SW480 (cell line): ENCODE measurements at places on chromosomes 3 and 15.

DNA sequence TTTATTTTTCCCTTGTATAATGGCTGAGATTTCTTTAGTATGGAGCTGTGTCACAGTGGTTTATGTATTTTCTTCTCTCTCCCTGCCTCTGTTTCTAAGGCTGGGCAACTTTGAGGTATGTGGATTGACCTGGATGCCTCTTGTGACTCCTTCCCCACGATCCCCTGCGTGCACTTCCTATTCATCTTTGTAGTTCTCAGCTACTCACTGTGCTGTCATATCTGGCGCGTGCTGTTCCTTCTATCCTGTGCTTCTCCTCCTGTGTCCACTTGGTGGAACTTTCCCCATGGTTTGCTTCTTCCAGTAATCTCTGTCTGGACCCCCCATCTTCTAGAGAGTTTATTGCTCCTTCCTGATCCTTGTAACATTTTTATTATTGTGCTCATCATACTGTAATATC is 97.3 kb downstream of the AKAP13 start:
- no peak for DNase-seq

- no peak for DNase-seq
These were observed 59.2 kb downstream of the EXOG start for GRCh38 chr3:38555149-38555840.

DNA sequence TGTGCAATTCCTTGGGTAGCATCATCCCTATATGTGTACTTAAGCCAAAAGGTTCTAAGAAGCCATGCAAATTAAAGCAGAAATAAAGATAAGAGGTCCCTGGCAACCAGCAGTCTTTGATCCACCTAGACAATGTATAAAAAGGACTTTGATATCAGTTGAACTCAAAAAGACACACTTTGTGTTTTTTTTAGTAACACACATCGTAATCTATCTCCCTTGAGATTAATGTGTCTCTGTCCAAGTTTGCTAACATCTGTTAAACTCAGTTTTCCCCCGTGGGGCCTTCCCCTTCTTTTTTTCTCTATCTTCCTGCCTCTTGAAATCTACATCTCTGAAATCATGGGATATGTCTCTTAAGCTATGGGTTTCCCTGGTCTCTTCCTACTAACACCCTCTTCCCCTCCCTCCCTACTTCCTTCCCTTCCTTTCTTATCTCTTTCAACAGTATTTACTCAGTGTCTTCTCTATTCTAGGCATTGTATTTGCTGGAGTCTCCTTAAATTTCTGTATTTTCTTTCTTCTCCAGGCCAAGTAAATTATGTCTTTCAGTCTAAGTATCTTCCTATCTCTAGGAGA is 27.7 kb downstream of the ALDH1A2 start:
- DNase-seq: no peak

DNA sequence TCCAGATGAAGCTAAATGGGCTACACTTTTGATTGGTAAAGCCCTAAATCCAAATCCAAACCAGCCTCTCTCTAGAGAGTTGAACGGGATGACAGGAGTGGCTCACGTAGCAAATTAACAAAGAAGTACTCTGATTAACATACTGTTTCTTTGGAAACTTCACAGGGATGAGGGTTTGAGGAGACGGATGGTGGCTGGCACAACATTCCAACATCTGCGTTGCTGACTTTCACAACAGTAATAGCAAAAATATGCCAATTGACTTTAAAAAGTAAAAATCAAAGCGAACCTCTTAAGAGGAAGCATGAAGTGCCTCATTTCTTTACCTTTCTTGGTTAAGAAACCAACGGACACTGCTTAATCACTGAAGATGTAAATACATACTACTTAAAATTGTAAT is 181.4 kb downstream of the TBL1XR1 start:
- no peak for DNase-seq

GRCh38 chr3:197881970-197882338 is 68.0 kb upstream of the RPL35A start:
- DNase-seq: no peak

- no peak for DNase-seq
These were observed 20.8 kb downstream of the CAND2 start for GRCh38 chr3:12817343-12817710.

GRCh38 chr3:72679540-72680198 is 168.6 kb downstream of the SHQ1 start:
- DNase-seq: peak; percentile 73

DNA sequence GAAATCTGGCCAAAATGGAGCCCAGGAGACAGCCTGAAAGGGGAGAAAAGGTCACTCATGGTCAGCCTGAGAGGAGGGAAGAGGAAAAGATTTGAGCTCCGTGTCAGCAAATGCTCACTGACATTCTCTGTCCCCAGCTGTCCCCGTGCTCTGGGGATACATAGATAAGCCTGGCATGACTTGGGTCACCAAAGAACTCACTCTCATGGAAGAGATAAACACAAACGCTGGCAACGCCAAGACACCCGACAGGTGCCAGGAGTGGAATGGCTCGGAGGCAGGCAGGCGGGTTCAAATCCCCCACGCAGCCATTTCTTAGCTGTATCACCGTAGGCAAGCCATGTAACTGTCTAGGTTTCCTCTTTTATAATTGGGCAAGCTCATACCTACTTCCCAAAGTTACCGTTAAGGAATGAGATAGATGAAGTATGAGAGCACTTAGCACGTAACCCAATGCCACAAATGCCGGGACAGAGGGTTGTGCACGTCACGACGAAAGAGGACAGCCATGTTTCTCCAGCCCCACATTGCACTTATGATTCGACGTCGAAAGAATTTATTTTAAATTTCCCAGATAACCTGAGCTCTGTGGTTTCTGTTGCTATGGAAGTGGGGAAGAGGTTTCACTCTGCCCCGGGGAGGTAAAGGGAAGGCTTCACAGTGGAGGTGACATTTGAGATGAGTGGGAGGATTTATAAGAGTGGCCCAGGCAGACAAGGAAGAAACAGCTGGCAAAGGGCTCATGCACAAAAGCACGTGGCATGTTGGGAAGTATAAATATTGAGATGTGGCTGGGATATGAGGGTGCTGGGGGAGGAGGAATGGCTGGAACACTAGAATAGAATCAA is 41.4 kb upstream of the TSEN2 start:
- no peak for DNase-seq

GRCh38 chr15:50134524-50135024 is 15.5 kb upstream of the ATP8B4 start:
- DNase-seq: peak; percentile 3
